BE2C (cell line): ENCODE measurements at places on chromosomes 1 and 21.

DNA sequence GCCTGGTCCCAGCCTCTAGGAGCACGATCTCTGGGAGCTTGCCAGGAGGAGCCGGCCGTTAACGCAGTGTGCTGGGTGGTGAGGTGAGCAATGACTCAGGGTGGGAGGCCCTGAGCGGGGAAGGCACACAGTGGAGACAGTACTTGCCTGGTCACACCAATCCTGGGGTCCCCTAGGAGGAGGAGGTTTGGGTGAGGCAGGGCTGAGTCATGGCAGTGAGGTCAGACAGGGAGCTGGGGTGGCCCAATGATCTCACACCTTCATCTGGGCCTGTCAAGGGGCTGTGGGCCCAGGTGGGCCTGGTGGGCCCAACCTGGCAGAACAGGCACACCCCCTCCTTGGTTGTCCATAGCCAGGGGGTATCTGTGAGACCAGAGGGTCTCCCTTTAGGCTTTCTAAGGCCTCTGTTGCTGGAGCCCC lies 8.6 kb upstream of the EDN2 start:
- no peak for DNase-seq

DNA sequence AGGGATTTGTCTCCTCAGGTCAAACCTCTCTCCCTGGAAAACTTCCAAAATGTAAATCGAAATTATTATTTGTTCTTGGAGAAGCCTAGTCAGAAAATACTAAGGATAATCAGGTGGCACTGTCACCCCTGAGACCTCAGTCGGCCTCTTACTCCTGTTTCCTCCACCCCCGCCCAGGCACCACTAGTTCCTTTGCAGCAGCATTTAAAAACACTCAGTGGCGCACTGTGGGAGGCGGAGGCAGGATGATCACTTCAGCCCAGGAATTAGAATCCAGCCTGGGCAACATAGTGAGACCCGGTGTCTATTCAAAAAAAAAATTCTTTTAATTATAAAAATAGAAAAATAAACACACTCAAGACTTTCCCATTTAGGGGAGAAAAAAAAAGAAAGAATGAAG lies 18.0 kb upstream of the IFNAR2 start:
- DNase-seq: no peak

GRCh38 chr1:43511394-43511793 lies 19.3 kb upstream of the PTPRF start:
- no peak for DNase-seq

DNA sequence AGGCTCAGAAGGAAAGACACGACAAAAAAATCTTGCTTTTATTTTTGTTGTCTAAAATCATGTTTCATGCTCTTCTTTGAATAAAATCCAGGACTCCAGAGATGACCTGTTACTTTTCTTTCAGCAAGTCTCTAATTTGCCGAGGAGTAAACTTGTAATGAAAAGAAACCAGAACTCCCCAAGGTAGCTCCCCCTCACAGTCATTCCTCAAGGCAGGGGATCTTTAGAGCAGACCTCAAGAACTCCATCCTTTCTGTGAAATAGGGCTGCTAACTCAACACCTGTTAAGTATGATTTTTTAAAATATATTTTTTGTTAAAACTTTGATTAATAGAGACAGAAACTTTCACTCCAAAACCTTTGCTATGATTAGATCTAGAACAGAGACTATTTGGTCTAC lies 82.7 kb upstream of the ABCD3 start:
- DNase-seq: no peak

DNA sequence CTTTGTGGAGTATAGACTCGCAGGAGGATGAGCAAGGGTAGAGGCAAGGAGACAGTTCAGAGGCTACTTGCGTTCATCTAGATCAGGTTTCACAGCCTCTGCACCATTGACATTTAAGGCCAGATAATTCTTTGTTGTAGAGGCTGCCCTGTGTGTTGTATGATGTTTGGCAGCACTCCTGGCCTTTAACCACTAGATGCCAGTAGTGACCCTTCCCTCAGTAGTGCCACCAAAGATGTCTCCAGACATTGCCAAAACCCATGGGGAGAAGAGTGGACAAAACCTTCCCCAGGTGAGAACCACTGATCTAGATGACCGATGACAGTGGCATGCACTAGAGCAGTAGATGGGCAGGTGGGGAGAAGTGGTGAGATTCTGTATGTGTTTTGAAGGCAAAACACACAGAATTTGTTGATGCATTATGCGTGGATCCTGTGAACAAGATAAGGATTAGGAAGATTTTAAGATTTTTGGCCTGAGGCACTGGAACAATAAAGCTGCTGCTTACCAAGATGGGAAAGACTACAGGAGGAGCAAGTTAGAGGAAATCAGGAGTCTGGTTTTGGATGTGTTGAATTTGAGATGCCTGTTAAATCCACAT lies 9.9 kb upstream of the COG2 start:
- peak; percentile 40 for DNase-seq

DNA sequence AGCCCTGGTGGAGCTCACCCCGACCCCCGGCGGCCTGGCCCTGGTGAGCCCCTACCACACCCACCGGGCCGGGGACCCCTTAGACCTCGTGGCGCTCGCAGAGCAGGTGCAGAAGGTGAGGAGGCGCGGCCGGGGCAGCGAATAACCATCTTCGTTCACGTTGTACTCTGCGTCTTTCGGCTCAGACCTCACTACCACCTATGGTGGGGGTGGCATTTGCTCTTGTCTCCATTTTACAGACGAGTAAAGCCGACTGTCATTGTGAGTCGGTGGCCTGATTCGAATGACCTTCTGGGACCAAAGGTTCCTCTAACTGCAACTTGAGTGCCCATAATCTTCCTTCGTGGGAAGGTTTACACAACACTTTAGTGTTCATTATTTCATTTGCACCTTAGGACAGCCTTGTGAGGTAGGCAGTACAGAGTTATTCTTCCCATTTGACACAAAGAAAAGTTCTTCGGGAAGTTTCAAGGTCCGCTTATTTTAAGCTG lies 506 bp downstream of the C1orf50 start:
- DNase-seq: no peak

- DNase-seq: no peak
Observed at GRCh38 chr1:8136766-8137165, 110.7 kb upstream of the ERRFI1 start.

- no peak for DNase-seq
Observed at GRCh38 chr1:1755852-1756251, 22.4 kb downstream of the NADK start.

DNA sequence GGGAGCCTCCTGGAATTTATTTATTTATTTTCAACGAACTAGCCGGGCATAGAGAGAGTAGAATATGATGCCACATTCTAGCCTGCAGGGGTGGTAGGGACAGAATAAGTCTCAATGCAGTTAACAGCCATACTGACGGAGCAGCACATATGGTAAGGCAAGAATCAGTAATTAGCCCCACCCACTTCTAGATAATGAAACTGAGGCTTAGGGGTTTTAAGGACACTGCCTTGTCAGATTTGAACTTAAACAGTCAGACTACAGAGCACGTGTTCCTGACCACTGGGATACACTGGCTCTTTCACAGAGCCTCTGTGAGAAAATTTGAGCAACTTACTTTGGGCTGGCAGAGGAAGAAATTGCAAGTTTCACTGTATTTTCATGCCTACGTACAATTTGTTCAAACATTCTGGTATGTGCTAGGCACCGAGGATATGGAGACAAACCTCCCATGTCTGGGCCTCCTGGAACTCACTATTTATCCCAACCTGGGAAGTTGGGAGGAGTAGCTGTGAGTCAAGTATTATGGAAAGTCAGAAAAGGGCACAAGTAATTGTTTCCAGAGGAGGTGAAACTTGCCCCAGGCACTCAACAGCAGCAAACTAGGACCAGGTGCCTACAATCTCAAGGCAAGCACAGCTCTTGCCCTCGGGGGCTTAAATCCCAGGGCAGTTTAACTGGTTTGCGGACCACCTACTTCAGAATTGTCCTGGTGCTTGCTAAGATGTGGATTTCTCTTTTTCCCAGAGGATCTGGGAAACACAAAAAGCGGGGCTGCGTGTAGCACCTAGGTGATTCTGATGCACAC lies 1.6 kb upstream of the CLIC4 start:
- DNase-seq: peak; percentile 61

DNA sequence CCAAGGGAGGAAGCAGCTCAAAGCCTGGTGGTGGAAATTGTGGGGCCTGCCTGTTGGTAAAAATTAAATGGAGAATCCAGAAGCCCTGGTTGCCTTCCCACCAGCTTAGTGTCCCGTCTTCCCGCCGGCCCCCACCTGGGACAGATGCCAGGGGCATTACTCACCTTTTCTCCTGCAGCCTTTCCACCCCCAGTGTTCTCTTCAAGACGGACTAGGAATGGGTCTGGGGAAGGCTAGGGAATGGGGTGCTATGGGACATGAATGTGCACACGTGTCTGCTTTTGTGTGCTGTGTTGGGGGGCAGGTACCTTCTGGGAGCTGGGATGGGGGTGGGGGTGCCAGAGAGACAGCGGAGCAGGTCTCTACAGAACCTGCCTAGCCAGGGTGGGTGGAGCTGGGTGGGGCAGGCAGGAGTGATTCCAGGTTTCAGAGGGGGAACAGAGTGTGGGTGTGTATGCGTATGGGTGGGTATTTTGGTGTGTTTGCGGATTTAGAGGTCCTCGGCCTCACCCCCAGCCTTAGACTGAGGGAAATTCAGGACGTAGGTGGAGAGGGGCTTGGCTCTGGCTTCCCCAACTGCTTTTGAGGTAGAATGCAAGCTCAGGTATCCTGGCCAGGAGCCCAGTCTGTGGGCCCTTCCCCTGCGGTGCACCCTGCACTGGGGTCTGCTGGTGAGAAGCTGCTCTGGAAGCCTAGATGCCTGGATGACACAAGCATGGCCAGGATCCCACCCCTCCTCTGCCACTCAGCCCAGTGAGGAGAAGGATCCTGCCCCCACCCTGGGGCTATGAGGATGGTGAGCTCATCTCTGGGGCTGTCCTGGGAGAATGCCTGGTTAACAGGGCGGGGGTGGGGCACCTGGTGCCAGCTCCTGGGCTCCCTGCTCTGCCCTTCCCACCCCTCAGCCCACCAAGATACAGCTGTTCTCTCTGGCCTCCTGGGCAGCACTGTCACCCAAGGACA lies 7.8 kb downstream of the VANGL2 start:
- peak; percentile 52 for DNase-seq

GRCh38 chr1:194658090-194658439 lies 1471.7 kb upstream of the B3GALT2 start:
- DNase-seq: no peak

GRCh38 chr1:198018529-198018928 lies 101.4 kb downstream of the LHX9 start:
- peak; percentile 48 for DNase-seq

GRCh38 chr1:7373876-7374562 lies 397.1 kb upstream of the VAMP3 start:
- peak; percentile 13 for DNase-seq

DNA sequence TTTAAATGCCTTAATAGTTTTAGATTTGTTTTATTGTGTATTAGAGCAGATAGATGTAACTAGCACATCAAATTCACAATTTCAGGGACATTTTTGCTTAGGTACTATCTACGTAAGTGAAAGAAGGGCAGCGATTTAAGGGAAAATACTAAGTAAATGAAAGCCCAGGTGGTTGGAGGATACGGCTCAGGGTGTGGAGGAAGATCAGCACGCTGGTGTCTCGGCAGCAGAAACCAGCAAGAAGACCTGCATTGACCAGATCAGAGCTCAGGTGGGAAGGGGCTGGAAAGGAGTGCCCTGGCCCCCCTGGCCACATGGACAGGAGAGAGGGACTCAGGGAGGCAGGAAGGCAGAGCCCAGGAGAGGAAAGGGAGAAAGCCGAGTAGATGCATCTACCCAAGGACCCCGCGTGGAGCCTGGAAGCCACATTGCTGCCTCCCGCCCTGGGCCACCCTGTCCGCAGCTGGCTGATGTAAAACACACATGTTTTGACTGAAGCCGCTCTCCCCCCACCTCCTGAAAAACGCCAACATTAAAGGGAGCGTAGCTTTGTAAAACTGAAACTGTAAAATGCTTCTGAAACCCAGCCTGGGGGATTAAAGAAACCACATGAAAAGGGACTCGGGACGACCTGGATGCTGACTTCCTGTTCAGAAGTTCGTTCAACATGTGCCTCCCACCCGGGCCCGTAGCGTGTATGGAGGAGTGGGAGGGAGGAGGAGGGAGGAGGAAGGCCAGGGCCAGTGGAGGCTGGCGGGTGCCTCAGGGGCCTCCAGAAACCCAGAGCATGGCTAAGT lies 72.6 kb upstream of the TARDBP start:
- no peak for DNase-seq

DNA sequence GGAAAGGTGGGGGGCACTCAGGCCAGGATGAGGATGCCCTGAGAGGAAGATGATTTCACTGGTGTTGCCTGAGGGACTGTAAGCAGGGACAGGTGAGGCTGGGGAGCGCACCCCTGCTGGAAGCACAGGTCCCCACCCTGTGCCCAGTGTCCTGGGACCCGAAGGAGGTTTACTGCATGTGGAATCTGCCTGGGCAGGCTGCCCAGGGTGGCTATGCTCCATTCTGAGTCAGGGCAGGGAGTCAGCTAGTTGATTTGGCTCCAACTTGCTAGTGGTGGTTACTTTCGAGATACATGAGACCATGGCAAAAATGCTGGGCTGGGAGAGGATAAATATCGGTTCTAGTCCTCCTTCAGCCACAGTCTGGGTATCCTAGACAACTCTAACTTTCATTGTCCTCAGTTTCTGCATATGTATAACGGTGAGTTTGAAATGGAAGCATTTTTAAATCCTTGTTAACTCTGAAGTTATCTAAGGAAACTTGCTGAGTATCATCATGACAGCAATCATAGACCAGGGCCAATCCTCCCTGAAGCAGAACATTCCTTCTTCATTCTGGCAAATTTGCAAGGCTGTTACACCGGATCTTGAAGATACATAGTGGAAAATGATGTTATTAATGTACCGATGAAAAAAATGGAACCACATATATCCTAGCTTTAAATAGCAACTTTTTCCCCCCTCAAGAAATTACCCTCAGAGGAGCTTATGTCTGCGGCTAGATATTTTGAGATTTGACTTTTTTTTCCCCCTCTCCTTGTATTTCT lies 7.7 kb downstream of the TLR5 start:
- no peak for DNase-seq

DNA sequence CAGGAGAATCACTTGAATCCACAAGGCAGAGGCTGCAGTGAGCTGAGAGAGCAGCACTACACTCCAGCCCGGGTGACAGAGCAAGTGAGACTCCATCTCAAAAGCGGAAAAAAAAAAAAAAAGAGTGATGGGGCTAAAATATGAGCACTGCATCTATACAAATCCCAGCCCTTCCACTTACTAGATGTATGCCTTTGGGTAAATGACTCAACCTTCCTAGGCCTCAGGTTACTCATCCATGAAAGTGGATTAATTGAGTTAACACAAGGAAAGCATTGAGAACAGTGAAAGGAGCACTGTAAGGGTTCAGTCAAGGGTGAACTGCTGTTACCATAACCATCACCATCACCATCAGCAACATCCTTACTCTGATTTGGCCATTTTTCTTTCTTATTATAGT lies 226.4 kb upstream of the C8B start:
- DNase-seq: no peak

GRCh38 chr1:114574365-114574764 lies 7.0 kb downstream of the BCAS2 start:
- no peak for DNase-seq

- no peak for DNase-seq
Observed at GRCh38 chr1:183218971-183219615, 33.0 kb downstream of the LAMC2 start.

- DNase-seq: no peak
Observed at GRCh38 chr1:62050165-62050564, 144.5 kb upstream of the L1TD1 start.
